NT2/D1 (cell line): ENCODE measurements at places on chromosomes 7 and 10.

GRCh38 chr10:132783940-132784865 lies 1.7 kb downstream of the NKX6-2 start:
- no peak for DNase-seq

DNA sequence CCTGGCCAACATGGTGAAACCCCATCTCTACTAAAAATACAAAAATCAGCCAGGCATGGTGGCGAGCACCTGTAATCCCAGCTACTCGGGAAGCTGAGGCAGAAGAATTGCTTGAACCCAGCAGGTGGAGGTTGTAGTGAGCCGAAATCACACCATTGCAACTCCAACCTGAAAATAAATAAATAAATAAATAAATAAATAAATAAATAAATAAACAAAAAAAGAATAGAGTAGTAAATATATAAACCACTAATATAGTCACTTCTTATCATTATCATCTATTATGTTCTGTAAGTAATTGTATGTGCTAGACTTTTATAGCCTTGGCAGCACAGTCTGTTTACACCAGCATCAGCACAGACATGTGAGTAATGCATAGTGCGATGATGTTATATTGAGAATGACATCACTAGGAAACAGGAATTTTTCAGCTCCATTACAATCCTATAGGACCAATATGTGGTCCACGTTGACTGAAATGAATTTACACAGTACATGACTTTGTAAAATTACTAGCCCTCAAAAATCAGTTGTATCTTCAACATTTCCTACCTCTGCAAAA lies 385.4 kb upstream of the ANKRD30A start:
- no peak for DNase-seq

- DNase-seq = no peak
Measured at GRCh38 chr7:158810846-158811245, 18.5 kb downstream of the ESYT2 start.

DNA sequence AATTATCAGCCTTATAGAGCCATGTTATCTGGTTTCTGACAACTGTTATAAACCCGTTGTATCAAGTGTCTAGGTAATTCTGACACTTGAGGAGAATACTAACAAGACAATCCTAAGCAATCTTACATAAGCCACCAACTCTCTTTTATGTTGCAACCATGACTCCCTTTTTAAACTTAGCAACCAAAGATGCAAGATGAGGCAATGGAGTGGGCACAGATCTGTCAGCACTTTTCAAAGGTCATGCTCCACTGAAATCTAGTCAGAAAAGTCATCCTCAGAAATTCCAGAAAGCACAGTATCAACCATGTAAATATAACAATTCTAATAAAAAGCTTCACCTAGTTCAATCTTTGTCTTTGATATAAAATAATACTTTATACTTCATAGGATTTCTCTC lies 77.0 kb upstream of the SEMA3A start:
- no peak for DNase-seq

DNA sequence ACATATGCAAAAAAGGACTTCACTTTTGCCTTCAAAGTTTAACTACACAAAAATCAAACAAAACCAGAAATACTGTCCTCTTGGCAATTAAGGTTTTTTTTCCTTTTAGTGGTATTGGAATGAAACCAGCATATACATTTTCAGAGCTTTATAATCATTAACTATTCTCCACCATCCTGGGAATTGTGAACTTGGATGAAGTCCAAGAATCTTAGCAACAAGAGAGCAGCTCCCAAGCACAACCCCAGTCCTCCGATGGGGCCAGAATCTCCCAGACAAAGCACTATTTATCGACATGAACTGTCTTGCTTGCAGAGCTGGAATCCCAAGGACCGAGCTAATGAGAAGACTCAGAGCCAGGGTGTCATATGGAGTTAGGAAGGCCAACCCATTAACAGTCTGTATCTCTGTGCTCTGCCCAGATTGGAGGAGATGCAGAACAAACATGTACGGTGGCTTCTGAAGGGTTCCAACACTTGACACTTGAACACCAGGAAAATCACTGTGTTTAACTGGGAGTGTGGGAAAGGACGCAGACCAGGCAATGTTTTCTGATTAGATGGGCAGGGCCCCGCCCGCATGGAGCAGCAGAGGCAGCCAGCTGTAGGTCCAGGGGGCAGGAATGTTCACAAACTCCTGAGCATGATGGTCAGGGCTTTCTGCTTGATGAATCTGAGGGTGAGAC lies 35.5 kb downstream of the PPP1R3C start:
- DNase-seq = no peak

- DNase-seq = no peak
Measured at GRCh38 chr7:29859524-29860185, 53.3 kb downstream of the WIPF3 start.

- no peak for DNase-seq
Measured at GRCh38 chr10:118955951-118956801, 73.3 kb upstream of the NANOS1 start.

GRCh38 chr10:88893611-88894010 lies 13.6 kb downstream of the STAMBPL1 start:
- no peak for DNase-seq

- DNase-seq = no peak
Measured at GRCh38 chr10:72665925-72666324, 26.0 kb upstream of the MCU start.

DNA sequence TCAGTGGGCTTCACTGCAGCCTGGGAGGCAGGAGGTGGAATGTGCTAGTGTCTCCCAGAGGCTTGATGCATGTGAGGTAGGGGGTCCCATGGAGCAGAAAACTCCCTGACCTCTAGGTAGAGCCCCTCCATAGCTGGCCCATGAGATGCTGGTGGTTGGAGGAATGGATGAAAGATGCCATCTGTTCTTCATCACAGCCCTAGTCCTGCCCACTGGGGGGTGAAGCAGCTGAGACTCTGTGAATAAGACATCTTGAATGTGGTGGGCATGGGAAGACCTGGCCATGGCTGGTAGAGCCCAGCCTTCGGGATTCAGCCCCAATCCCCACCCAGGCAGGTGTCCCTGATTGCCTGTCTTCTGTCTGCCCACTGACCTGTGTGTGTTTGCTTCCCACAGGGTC lies 92.5 kb downstream of the COL13A1 start:
- DNase-seq = no peak

DNA sequence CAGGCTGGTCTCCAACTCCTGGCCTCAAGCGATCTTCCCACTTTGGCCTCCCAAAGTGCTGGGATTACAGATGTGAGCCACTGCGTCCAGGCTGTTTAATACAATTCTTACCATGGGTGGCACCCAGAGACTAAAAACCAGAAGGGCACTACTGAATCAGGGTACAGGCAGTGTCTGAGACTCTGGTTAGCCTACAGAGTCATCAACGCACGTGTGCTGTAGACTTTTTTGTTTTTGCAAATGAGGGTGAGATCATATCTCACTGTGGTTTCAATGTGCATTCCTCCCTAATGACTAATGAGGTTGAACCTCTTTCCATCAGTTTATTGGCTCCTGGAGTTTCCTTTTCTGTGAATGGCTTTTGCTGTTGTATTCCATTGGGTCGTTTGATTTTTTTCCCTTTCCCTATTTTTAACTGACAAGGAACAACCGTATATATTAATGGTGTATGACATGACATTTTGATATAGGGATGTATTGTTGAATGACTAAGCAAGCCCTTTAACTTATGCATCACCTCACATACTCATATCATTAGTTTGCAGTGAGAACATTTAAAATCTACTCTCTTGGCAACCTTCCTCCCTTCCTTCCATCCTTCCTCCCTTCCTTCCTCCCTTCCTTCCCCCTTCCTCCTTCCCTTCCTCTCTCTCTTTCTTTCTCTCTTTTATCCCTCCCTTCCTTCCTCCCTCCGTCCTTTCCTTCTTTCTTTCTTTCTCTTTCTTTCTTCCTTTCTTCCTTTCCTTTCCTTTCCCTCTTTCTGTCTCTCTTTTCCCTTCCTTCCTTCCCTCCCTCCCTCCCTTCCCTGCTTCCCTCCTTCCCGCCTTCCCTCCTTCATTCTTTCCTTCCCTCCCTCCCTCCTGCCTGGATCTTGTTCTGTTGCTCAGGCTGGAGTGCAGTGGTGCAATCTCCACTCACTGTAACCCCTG lies 9.3 kb upstream of the TMEM270 start:
- DNase-seq = no peak

DNA sequence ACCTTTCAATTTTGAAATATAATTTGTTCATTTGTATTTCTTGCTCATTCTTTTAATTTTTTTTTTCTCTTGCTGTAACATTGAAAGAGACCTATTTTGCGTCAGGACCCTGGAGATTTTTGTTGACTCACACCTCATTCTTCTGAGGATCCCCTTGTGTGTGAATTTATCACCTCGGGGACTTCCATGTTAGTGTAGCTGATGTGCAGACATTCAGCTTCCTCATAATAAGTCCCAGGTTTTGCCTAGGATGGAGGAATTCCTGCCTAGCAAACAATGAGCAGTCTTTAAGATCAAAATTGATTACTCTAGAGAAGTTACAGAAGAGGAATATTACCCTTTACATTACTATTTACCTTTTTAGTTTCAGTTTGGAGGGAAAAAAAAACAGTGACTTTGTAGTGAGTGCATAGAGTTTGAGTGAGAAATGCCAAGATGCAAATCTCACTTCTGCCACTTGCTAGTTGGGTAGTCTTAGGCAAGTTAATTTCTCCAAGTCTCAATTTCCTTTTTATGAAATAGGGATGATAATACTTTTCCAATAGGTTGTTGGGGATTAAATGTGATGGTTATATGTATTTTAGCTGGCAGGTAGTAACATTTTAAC lies 14.3 kb downstream of the TES start:
- DNase-seq = no peak
